ENCODE measurements at places on chromosomes 7 and 10.

GRCh38 chr7:39535064-39535463 lies 31.1 kb upstream of the YAE1 start:
- no peak for DNase-seq

DNA sequence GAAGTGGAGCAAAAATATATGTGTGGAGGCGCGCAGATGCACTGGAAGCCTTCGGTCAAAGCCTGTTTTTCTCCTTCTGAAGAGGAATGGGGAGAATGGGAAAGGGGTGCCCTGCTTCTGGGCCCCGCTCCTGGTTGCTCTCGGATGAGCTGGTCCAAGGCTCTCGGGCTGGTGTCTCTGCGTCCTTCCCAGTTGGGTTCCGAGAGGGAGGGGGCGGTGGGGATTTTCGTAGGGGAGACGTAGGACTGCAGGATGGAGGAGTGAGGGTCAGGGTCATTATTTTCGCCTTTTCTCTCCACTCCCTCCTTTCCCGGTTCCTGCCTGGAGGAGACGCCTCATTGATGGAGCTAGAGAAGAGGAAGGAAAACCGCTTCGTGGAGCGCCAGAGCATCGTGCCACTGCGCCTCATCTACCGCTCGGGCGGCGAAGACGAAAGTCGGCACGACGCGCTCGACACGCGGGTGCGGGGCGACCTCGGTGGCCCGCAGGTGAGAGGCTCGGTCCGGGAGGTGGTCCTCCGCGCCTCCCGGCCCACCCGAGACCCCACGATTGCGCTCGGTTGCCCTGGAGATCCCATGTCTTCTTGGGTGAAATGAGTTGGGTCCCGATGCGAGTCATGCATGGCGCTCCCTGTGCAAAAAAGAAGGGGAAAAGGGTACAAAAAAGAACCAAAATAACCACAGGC lies 790 bp downstream of the ADAM22 start:
- no peak for DNase-seq

DNA sequence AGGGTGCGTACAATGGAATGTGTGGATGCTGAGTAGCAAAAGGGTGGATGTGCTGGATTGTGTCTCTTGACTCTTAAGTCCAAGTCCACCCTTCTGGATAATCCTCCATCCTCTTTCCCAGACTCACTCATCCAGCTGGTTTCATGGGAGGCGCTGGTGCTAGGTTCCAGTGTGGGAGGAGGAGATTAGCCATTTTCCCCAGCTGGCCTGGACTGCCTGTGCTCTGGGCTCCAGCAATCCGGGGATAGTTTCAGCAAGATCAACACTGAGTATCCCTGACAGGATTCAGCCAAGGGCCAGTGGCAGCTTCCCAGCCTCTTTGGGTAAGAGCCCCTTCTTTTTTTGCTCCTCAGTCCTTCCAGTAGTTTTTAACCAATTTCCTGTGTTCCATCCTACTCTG lies 21.6 kb upstream of the TRIL start:
- DNase-seq, result no peak

DNA sequence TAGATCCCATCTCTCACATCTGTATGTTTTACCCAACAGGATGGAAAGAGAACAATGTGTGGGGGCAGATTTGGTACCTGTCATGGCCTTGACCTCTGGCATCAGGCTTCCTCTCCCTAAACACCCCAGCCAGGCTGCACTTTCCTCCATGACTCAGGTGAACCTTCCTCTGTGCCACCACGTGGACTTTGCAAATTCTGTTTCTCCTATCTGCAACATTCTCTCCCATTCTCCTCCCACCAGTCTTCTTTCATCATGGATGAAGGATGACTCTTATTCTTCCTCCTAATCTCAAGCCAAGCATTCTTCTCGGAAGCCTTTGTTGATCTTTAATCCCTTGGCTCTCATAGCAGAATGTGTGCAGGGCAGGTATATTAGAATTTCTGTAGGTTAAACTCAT lies 355.4 kb downstream of the KCNMA1 start:
- no peak for DNase-seq

Data from upper lobe of right lung (tissue), 1 donor.